ENCODE measurements at places on chromosomes 5 and 9.
A peak's percentile ranks its signal among the peaks of the same experiment; 100 is the strongest.

DNA sequence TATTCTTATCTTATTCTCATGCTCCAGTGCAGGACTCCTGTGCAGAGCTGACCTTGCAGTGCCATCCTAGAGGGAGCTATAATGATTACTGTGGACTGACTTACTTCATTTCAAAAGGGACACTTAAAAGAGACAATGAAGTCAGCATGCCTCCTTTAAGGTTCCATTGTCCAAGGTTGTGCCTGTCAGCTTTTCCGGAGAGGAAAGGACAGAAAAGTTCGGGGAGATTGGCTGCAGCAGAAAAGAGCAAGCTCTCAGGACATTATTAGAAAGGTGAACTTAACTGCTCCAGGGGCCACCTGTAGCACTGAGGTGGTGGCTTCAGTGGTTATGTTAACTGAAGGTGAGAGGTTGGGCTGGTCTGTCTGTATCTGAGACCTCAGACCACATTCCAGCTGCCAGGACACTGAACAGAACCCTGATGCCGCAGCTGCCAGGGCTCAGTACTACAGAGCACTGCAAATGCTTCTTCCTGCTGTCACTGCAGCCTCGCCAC lies 112.9 kb downstream of the ST8SIA4 start:
- DNase-seq = no peak

GRCh38 chr9:133531293-133531692 lies 3.2 kb upstream of the ADAMTSL2 start:
- DNase-seq = no peak

GRCh38 chr9:33452828-33453271 lies 5.5 kb upstream of the AQP3 start:
- DNase-seq = peak; percentile 91

GRCh38 chr9:118418887-118419565 lies 714.8 kb downstream of the TLR4 start:
- DNase-seq = peak; percentile 90
